ENCODE measurements at places on chromosomes 16 and 17. TPM values are rescaled to one million over a fixed set of nuclear protein-coding genes. Genes with fewer than 3 reads are reported as not detected.
A peak's percentile ranks its signal among the peaks of the same experiment; 100 is the strongest.

GRCh38 chr17:4945944-4946280 is 2.4 kb downstream of the PFN1 start:
- DNase-seq: no peak

- DNase-seq: no peak
Observed at GRCh38 chr17:2124391-2124790, 69.5 kb downstream of the HIC1 start.

DNA sequence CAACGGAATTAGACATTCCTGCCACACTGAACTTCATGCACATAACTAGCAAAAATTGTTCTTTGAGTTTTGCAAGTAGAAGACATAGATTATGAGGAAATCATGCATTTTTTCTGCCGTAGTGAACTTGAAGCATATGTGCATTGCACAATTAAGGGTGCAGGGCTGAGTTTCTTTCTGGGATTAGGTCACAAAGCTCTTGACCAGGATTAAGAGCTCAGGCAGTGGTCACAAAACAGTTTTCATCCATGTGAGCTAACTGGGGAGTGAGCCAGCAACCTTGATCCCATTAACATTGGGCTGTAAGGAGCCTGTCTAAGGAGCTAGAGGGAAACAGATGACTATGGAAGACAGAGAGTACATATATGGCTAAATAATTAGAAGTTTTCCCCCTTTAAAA is 143.7 kb downstream of the PMP22 start:
- DNase-seq: no peak

GRCh38 chr17:74578979-74579378 is 11.7 kb upstream of the CD300H start:
- DNase-seq: no peak

DNA sequence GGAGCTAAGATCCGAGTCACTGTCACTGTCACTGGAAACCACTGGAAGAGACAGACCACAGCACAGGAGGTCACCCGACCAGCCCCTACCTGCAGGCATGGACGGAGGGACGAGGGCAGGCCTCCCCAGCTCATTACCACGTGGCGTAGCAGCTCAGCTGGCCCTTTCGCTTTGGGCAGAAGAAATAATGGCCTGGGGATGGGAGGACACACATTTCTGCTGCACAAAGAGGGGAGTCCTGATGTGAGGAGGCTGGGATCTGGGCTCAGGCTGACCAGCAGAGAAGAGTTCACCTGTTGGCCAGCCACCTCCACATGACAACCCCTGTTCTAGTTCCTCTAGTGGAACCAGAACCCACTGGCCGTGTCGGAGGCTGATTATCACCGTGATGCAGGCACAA is 38.2 kb upstream of the DOC2B start:
- peak; percentile 2 for DNase-seq

DNA sequence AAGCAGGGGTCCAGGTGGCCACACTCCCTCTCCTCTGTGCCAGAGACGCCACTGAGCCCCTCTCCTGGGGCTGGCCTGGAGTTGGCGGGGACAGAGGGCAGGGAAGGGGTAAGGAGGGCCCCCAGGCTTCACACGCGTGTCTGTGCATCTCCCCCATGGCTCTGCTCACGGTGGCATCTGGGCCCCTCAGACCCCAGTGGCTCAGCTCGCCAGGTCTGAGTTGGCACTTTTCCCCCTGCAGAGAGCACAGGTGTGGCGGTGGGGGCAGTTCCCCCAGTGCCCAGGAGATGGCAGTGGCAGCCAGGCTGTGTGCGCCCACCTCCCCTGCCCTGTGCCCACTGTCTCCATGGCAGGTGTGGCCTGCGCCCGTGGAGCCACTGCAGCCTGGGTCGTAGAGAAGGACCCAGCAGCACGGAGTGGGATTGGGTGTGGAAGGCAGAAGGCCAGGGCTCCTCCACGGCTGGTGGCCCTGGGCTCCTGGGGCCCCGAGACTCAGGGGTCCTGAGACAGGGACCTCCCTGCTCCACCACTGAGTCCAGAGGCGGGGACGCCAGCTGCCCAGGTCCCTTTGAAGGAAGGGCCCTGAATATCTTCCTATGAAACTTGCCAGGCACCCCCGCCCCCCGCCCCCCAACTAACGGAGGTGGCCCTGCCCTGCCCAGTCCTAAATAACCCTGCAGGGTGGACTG is 4.3 kb upstream of the APRT start:
- DNase-seq: peak; percentile 45

DNA sequence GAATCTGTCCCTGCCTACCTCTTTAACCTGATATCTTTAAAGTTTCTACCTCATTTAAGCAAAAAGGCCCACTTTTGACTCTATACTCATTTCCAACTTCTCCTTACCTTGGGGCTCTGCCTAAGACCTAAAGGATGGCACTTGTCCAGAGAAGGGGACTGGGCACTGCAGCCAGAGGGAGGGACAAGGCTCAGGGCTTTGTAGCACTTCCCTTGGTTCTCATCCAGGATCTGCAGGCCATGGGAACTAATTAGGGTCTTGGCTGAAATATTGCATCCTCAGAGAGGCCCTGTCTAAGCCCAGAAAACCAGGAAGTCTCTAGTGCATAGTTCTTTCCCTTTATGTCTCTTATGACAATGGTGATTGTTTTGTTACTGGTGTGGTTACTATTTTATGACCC is 37.3 kb downstream of the IRX5 start:
- no peak for DNase-seq

GRCh38 chr16:87955302-87956097 is 4.3 kb downstream of the BANP start:
- DNase-seq: no peak

- no peak for DNase-seq
Observed at GRCh38 chr16:86083382-86084002, 184.5 kb downstream of the IRF8 start.

DNA sequence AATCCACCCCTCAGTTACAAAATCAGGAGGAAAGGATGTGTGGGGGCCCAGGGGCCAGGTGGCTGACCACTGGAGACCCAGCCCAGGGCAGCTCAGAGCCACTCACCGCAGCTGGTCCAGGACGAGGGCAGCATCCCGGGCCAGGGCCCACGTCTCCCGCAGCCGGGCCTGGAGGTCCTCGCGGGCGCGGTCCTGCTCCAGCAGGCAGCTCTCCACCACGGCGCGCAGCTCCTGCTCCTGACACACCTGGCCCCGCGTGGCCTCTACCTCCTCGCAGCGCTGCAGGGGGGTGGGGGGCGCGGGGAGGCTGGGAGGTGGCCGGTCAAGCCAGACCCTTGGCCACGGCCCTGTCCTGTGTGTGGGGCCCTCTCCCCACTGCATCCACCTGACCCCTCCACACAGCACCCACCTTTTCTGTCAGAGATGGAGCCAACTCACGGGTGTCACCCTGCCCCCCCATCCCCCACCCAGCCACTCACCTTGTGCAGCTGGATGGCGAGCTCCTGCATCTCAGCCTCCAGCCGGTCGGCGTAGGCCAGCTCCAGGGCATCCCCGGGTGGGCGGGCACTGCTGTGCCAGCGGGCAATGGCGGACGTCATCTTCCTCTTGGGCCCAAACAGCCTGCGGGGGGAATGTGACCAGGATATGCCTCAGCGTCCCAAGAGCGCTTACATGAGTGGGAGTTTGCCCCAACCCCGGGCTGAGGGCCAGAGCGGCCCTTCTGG is 5.1 kb downstream of the NUDT16L1 start:
- no peak for DNase-seq

DNA sequence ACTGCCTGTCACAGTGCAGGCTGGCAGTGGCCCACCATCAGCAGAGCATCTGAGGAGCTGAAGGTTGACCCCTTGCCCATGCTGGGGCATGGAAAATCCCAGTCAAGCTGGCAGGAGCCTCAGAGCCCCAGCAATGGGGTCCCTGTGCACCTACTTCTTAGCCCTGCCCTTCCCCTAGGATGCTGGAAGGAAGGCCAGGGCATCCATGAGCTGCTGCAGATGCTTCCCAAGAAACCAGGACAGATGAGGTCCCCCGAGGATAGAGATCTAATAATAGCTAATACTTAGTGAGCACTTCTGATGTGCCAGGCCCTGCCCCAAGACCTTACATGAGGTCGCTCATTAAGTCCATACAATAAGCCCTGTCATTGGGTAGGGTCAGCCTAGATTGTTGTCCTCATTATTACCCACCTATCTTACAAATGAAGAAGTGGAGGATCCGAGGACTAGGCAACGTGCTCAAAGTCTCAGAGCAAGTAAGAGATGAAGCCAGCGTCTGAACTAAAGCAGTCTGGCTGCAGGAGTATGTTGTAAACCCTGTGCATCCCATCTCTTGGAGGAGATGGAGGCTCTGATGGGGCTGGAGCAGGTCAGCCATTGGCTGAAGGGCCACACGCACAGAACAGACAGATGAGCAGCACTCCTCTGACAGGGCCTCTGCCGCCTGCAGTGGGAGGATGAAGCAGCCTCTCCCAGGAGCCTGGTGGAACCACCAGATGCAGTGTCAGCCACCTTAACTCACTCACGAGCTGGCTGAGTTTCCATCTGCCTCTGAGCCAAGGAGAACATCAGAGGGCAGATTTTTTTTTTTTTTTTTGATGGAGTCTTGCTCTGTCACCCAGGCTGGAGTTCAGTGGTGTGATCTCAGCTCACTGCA is 175.4 kb downstream of the WSCD1 start:
- DNase-seq: no peak

DNA sequence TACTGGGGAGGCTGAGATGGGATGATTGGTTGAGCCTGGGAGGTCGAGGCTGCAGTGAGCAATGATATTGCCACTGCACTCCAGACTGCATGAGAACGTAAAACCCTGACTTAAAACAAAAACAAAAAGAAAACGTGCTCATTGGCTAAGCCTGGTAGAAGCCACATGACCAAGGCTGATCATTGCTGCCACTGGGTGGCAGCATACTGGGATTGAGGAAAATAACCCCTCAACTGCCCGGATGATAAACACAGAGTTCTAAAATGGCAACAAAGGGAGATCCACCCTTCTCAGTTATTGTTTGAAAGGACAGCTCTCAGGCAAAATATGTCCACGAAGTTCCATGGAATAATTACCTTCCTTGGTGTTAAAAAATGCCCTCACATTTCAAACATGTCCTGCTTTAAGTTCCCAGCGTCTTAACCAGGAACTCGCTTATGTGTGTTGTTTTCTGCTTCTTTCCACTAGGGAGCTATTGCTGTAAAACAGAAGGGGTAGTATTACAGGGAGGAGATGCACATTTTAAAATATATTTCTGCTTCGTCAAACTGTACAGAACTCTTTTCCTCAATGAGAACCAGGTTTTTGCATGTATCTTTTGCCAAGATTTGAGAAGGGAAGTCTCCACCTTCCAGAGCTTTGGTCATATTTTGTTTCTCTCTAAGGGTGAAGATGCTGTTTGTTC is 675.3 kb downstream of the MAF start:
- peak; percentile 36 for DNase-seq

DNA sequence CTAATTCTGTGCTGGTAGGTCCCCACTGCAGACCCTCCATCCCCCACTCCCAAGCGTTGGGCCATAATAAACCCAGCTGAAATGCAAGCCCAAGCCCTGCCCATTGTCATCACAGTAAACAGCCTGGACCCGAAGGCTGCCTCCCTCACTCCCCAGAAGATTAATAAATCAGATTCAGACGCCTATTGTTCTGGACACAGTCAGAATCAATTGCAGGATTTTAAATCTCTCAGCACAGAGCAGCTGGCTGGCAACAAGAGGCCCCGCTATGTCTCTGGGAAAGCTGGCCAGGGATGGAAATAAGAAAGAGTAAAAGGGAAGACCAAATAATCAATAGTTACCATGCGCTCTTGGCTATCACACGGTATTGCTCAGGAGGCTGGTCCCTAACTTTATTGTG is 93.9 kb downstream of the C17orf67 start:
- DNase-seq: no peak

GRB7 gene
- 2.5 TPM for total RNA-seq

MRC2 gene
- total RNA-seq: 57.5 TPM

SALL1 gene
- total RNA-seq: 0.29 TPM

All from left cardiac atrium (tissue), 4 donors.